ENCODE measurements at places on chromosomes 1 and 21.

- DNase-seq = no peak
Observed at GRCh38 chr1:28180306-28181305, 4.1 kb upstream of the PTAFR start.

DNA sequence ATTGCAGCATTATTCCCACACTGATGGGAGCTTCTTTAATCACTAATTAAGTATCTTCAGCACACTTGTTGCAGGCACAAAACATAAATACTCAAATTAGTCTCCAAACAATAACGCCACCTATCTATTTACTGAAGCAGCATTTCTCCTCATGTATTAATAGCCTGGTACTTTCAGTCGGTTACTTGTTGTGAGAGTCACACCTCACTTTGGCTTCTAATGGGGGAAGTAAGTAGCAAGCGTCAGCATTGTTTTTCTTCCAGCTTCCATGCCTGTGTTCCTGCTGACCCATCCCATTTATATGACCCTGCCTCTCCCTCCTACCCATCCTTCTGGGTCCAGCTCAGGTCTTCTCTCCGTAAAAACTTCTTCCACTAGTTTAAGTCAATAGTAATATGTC lies 31.9 kb upstream of the DENND1B start:
- DNase-seq = no peak

- DNase-seq = peak; percentile 52
Observed at GRCh38 chr1:226109829-226110248, 47.3 kb downstream of the H3-3A start.

GRCh38 chr21:15472108-15473040 lies 257.4 kb upstream of the USP25 start:
- no peak for DNase-seq

GRCh38 chr1:55854911-55855310 lies 639.7 kb upstream of the USP24 start:
- DNase-seq = no peak

GRCh38 chr1:245871191-245871590 lies 635.9 kb downstream of the SMYD3 start:
- DNase-seq = no peak

DNA sequence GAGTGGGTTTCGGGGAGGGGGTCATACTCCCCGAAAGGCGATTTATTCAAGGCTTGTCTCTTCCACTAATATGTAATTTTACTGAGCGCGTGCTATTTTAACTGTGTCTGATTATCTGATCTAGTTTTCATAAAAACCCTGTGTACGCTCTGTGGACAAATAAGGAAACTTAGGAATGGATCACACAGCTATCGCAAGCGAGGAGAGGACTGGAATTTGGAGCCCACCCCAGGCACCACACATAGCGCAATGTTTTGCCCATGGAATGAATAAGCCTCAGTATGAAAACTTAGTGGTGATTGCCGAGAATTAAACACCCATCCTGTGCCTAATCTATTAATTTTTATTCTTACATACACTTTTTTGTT lies 9.8 kb upstream of the RAB42 start:
- no peak for DNase-seq

- DNase-seq = no peak
Observed at GRCh38 chr1:116971258-116971860, 30.2 kb upstream of the CD101 start.

- DNase-seq = no peak
Observed at GRCh38 chr1:8089535-8090228, 63.6 kb upstream of the ERRFI1 start.
